ENCODE measurements at places on chromosomes 5 and 9.
A peak's percentile ranks its signal among the peaks of the same experiment; 100 is the strongest.

- DNase-seq: no peak
These were observed 105.5 kb upstream of the TUT7 start for GRCh38 chr9:86459599-86460155.

- no peak for DNase-seq
These were observed 119.3 kb downstream of the GALNT10 start for GRCh38 chr5:154309805-154310204.

GRCh38 chr9:16824545-16825330 is 45.7 kb downstream of the BNC2 start:
- DNase-seq: no peak

- peak; percentile 39 for DNase-seq
These were observed 202.5 kb downstream of the MEF2C start for GRCh38 chr5:88680253-88681132.

- no peak for DNase-seq
These were observed 73.0 kb upstream of the SNX2 start for GRCh38 chr5:122701640-122702523.

GRCh38 chr5:10306114-10306513 is 1.6 kb downstream of the CMBL start:
- DNase-seq: no peak

DNA sequence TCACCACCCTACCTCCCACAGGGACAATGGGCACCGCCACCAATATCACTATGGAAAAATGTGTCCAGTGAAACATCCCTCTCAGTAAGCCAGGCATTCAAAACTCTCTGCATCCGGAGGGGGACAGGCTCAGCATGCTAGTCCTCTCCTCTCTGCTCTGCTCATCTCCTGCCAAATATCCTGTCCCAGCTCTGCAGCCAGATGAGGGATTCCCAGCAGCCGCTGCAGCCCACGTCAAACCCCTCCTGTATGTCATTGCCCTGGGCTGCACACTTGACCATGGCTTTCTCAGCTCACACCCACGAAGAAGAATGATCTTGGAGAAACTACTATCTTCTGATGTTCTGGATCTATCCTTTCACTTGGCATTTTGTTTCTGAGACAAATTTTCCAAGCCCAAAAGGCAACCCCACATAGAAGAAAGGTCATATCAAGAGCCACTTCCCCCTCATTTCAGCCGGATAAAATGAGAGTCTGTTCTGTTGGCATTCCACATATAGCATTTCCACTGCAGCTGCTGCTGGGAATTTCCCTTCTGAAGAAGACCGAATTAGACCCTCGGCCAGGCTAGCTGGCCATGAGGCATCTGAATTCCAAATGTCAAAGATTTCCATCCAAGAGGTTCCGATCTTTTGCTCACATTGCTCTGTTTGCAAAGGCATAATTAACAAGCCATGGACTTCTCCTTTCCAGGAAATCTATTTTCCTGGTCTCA is 338.0 kb downstream of the ACTL7B start:
- no peak for DNase-seq

Data from bone marrow (tissue), 2 donors.